ENCODE measurements at places on chromosomes 7 and 10.

- no peak for DNase-seq
These were observed 11.3 kb downstream of the CPA2 start for GRCh38 chr7:130277763-130278643.

DNA sequence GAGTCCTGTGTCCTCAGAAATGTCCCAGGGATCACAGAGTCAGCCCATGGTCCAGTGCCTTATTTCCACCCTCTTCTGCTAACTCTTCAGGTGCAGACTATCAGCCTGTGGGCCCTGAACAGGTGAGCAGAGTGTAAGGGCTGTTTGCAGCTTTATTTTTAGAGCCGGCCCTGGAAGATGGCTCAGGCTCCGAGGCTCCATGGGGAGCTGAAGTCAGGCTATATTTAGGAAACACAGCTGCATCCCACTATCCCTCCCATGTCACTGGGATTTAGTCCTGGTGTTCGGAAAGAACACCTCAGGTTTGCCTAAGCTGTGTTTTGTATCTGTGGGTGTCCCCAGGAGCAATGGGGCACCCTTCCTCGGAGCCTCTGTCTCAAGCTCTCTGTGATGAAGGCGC lies 126.9 kb downstream of the RPS24 start:
- DNase-seq, result no peak

DNA sequence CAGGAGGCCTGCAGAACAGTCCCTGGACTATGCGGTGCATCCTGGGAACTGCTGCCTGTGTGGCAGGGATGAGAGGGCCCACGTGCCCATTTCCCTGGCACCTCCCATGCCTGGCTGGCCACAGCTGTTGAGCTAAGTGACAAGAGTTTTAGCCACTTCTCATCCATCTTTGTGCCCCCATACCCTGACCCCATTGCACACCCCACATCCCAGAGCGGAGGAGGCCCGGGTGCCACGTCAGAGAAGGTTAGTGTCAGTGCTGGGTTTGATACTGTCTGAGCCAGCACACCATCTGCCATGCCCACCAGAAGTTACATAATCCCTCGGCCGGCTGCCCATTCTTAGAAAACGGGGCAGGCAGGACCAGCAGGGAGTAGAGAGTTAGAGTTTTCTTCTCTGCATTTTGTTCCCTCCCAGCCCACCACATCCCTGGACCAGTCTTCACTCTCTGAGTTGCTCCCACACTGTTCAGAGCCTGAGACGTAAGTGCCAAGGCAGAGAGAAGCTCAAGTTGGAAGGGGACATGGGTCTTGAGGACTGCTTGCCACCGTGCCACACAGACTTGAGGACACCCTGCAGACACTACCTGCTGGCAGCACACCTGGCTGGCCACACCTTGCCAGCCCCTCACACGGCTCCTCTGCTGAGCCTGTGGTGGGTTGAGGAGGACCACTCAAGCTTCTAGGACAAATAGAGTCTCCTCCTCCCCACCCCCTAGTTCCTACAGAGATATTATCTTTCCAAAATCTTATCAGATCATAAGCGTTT lies 13.1 kb downstream of the UNC5B start:
- no peak for DNase-seq

GRCh38 chr7:3493499-3493898 lies 192.4 kb downstream of the SDK1 start:
- DNase-seq, result no peak

- DNase-seq, result no peak
These were observed at the start of gene CCM2 for GRCh38 chr7:45000093-45001032. TSS of gene CCM2 (plus strand) at chr7:45000201. CDS start at chr7:45000334, 133 bp downstream.

DNA sequence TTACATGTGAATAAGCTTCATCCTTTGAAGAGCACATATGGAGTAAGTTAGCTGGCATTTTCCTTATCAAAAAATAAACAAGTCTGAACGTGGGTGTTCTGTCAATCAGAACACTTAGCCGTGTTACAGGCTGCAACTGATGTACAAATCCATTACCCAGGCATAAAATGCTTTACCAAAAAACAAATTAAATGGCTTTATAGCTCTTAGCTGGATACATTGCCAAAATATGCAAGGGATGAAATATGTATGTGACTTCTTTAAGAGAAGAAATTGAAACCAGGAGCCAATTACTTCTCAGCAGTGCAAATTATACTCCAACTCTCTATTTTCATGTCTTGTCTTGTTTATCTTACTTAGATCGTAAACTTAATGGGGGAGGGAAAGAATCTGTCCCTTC lies 214.8 kb downstream of the DGKB start:
- DNase-seq, result no peak

- no peak for DNase-seq
These were observed 91.9 kb upstream of the PRSS1 start for GRCh38 chr7:142657376-142657775.

DNA sequence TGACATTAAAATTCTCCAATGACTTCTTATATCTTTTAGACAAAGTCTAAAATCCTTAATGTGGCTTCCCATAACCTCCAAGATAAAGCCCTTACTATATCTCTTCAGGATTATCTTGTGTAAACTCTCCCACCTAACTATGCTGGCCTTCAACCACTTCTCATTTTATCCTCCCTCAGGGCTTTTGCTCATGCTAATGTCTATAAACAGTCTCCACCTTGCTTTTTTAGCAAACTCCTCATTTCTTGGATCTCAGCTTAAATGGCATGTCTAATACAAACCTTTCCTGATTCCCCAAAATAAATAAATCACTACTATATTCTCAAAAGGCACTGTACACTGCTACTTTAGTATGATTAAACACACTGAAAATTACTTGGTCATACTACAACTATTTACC lies 181.2 kb downstream of the LRRN3 start:
- DNase-seq, result no peak

DNA sequence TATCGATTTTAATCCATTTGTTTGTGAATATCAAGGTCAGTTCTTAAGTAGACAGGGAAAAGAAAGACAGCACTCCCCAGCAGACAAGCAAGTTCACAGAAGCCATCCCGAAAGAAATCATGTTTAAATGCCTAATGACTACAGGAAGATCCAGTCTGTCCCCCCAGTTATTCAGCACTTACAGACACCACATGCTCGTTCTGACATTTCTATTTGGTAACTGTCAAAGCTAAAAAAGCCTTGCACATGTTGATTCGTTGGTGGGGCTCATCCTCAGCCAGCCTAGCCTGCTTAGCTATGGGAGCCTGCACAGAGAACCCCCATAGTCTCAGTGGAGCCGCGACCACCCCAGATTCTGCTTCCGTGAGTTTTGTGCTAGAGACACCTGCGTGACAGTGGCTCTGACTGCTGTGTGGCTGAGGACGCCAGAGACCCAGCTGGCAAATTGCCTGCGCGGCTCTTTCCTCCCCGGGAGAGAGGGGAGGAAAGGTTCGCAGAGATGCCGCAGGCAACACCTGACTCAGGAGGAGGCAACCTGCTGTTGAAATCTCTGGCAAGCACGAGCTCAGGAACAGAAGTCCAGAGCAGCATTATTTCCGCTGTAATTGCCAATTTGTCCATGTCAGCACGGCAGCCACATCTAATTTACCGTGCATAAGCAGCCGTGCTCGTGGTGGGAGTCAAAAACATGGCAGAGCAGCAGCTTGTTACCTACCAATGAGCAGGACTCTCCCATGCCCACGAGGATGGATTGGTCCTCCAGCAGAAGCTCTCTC lies 194.2 kb downstream of the GPAM start:
- no peak for DNase-seq

- no peak for DNase-seq
These were observed 117.4 kb upstream of the POM121L12 start for GRCh38 chr7:52917982-52918578.

GRCh38 chr10:98289802-98290209 lies 21.8 kb upstream of the LOXL4 start:
- DNase-seq, result no peak

GRCh38 chr7:37251222-37251621 lies 197.4 kb downstream of the ELMO1 start:
- DNase-seq, result no peak

DNA sequence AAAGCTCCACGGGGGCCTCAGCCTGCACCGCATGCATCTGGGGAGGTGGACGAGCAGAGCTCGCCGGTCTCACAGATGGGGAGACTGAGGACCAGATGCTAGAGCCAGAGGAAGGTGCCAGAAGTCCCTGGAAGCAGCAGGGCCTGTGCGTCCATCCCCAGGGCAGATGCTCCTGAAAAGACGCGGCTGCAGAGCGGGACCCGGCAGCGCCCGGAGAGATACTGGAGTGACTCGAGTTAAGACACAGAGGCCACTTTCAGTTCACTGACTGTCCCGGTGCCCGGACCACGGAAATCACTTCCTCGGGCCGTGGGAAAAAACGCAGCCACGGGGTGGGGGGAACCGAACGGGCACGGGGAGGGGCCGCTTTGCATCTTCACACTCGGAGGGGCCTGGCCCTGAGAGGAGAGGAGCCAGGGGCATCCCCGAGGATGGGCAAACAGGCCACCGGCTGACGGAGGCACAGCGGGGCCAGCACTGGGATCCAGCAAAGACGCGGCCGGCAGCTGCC lies 85.4 kb downstream of the FOXL3 start:
- DNase-seq, result no peak

- DNase-seq, result no peak
These were observed 88.5 kb downstream of the PRLHR start for GRCh38 chr10:118506671-118507590.
